ENCODE measurements at places on chromosomes 3 and 15. TPM values are rescaled to one million over a fixed set of nuclear protein-coding genes. Genes with fewer than 3 reads are reported as not detected.

Gene USP13
- total RNA-seq, result 7.8 TPM

Gene ATP13A5
- not detected for total RNA-seq

Gene FAM81A
- total RNA-seq, result under 0.01 TPM

Gene CLDN16
- total RNA-seq, result 0.43 TPM

Gene QARS1
- total RNA-seq, result 215 TPM

Gene KLHL6
- total RNA-seq, result not detected

Gene CHRM5
- total RNA-seq, result under 0.01 TPM

Gene LMAN1L
- total RNA-seq, result not detected

Gene WDR5B
- total RNA-seq, result 6.9 TPM

Gene HDC
- total RNA-seq, result not detected

Gene BDH1
- total RNA-seq, result 4.8 TPM

Gene MST1
- 5.2 TPM for total RNA-seq

Gene CSPG4
- 86.8 TPM for total RNA-seq

Gene SERINC4
- under 0.01 TPM for total RNA-seq

Gene SKOR1
- total RNA-seq, result not detected

Gene A4GNT
- not detected for total RNA-seq

Gene TGM4
- total RNA-seq, result not detected

Gene ASB14
- total RNA-seq, result not detected

Gene OSTN
- total RNA-seq, result not detected

Gene ZMAT3
- 44.9 TPM for total RNA-seq

Gene SLC28A1
- total RNA-seq, result not detected

Gene LMOD3
- not detected for total RNA-seq

Gene HRH1
- 26.8 TPM for total RNA-seq

Gene HYAL1
- 2.6 TPM for total RNA-seq

Gene SMARCC1
- total RNA-seq, result 44.9 TPM

Gene RTP4
- total RNA-seq, result 2.6 TPM

Gene CACNA2D2
- total RNA-seq, result not detected

Gene C2CD4A
- not detected for total RNA-seq

Gene HIGD2B
- total RNA-seq, result 0.32 TPM

Gene CACNA2D3
- total RNA-seq, result 4.3 TPM

Gene FETUB
- total RNA-seq, result not detected

Gene ENTPD3
- not detected for total RNA-seq
